WTC11 (cell line): ENCODE measurements at places on chromosomes 2 and 18.

- no peak for DNase-seq
Measured at GRCh38 chr18:23861805-23862470, 152.6 kb upstream of the TTC39C start.

DNA sequence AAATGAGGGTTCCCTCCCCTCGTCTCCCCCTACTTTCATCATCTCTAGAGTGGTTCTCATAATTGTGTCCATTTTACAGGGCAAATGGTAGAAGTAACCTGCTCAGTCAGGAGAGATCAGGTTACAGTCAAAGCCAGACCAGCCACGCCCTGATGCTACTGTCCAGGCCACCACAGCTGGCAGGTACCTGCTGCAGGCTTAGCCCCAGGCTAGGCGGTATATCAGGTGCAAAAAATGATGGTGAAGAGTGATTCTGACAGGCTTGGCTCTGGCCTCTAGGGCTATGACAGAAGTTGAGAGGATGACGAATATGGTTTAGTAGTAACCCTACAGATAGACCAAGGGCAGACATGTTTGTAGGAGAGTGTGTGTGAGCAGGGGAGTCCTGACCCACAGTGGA is 67.1 kb downstream of the HAUS1 start:
- no peak for DNase-seq

DNA sequence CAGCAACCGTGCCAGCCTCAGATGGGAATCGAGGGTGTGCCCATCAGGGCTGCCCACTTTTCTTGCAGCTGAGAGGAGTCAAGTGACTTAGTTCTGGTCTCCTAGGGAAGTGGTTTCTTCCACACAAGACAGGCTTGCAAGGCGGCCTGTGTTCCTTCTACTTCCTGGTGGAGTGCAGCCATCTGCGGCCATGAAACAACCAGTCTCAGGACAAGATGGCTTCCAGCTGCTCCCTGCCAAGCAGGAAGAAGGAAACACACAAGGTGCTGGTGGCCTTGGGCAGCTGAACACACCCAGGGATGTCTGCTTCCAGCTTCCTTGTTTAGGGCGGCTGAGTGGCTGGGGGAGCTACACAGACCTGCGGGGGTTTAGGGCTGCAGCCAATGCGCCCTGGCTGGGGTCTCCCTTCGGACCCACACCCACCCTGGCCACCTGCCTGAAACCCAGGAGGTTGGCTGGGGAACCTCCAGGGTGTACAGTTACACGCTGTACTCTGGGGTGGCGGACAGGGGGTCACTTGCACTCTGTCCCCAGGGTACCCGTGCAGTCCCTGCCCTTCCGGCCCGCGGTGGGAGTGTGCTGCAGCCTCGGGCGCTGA is 34.7 kb downstream of the PTPN18 start:
- no peak for DNase-seq

DNA sequence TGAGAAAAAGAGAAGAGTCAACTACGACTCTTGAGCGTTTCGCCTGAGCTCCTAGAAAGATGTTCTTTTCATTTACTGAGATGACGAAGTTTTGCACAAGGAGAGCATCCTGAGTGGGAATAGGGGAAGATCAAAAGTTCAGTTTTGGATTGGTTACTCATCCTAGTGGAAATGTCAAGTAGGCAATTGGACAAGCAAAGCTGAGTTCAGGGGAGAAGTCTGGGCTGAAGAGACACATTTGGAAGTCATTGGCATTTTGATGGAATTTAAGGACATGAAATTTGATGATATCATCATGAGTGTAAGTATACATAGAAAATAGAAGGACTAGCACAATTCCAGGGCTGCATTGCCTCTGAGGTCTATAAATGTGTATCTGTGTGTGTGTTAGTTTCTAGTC is 416.6 kb downstream of the RAD51AP2 start:
- DNase-seq: no peak

- no peak for DNase-seq
Measured at GRCh38 chr2:224190936-224191270, 151.8 kb upstream of the SERPINE2 start.

DNA sequence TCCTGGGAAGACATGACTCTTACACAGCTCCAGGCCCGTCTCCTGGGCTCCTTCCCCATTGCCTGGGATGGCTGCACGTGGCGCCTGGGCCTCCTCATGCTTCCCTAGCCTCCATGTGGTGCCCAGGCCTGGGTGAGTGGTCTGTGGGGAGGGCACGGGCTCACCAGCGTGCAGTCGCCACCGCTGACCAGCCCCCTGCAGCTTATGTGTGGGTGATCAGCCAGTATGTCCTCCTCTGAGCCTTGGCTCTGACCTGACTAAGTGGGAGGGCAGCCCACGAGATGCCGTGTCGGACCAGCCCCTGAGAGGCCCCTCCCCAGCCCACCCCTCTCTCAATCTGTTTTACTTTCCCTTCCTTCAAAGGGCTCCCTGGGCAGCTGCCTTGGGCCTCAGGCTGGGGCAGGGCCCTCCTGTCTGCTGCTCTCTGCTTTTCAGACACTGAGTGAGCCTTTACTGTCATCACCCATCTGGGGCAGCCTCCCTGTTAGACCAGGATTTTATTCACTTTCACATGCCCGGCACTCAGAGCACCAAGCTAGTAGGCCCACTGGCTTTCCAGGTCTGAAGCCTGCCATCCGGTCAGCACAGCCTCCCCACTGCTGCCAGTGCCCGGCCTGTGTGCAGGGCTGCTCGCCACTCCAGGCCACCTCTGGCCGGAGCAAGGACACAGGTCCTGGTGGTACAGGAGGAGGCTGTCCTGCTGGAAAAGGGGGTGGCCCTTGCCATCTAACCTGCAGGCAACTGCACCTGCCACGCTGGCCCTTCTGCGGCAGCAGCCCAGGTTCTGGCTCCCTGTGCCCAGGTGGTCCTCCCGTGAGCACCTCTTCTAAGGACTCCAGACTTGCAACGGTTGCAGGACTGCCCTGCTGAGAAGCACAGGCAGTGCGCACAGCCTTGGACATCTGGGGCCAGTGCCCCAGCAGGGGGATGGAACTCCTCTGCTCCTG is 84.9 kb upstream of the HPCAL1 start:
- DNase-seq: no peak

DNA sequence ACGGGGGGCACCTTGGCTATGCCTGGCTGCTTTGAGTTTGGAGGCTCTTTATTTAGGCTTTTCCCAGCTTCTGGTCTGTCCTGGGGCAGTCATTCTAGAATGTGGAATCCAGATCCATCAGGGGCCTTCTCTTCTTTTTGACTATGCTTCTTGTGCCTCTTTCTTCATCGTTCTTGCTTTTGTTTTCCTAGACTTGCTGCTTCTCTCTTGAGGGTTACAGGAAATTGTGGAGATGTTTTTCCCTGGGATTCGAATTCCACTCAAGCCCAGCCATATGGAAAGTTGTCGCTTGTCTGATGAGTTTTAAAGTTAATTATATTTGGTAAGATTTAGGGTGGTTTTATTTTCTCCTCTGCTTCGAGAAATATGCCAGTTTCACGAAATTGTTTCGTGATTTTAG is 2.4 kb downstream of the GLI2 start:
- DNase-seq: no peak

- DNase-seq: no peak
Measured at GRCh38 chr2:68458981-68459380, 8.1 kb downstream of the FBXO48 start.

GRCh38 chr2:54770676-54771075 is 47.2 kb downstream of the EML6 start:
- DNase-seq: no peak

GRCh38 chr2:136234261-136234660 is 116.3 kb upstream of the CXCR4 start:
- no peak for DNase-seq

GRCh38 chr2:218015586-218016521 is 13.1 kb upstream of the TNS1 start:
- DNase-seq: no peak

DNA sequence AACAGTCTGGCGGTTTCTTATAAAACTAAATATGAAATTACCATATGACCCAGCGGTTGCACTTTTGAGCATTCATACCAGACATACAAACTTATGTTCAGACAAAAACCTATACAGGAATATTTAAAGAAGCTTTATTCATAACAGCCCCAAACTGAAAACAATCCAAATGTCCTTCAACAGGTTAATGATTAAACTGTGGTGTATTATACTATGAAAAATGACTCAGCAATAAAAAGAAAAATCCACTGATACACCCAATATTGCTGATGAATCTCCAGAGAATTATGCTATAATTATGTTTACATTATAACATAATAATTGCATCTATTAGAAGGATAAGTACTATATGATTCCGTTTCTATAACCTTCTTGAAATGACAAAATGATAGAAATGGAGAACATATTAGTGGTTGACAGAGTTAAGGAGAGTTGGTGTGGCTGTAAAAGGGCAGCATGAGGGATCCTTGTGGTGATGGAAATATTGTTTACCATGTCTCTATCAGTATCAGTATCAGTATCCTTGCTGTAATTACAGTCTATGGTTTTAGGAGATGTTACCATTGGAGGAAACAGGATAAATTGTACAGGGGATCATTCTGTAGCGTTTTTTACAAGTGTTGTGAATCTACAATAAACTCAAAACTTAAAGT is 127.1 kb downstream of the DSC3 start:
- no peak for DNase-seq

- peak; percentile 31 for DNase-seq
Measured at GRCh38 chr2:38427936-38428335, 50.9 kb upstream of the ATL2 start.

GRCh38 chr2:112005406-112006075 is 49.5 kb upstream of the TMEM87B start:
- DNase-seq: no peak
